ENCODE measurements at places on chromosomes 11 and 22.
A peak's percentile ranks its signal among the peaks of the same experiment; 100 is the strongest.

GRCh38 chr22:47393191-47393590 is 630.7 kb downstream of the TBC1D22A start:
- no peak for DNase-seq

- DNase-seq, result no peak
These were observed 4.4 kb upstream of the DDX17 start for GRCh38 chr22:38510416-38510970.

DNA sequence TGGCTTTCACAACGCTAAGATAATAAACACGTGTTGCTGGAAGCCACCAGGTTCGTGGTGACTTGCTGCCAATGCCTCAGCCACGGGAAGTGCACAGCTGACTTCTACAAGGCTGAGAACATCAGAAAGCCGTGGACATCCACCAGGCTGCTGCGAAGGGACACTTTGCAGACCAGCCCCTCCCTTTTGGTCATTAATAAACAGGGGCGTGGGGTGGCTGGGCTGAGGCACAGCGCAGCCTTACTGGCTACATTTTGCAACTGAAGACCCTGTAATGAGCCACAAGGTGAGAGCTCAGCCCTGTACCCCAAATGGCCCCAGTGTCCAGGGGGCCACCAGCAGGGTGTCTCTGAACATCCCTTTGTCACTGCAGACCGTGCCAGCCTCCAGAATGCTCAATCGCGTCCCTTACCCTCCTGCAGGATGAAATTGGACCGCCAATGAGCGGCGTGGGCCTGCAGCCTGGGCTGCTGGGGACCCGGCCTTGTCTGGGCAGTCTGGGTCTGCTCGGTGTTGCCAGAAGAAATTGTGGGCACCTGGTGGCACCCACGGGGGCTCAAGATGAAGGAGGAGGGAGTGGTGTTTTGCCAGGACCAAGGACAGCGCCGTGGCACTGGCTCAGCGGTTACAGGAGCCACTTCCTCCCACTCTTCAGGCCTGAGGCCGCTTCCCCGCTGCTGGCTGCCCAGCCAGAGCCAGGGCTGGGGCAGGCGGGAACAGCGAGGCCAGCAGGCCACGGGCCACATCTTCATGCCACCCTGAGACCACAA is 181.9 kb downstream of the CTTN start:
- no peak for DNase-seq

- DNase-seq, result peak; percentile 19
These were observed at the start of gene ZNF215 for GRCh38 chr11:6926208-6927029. Gene ZNF215 (plus strand): TSS chr11:6926426. CDS start chr11:6932273, 5,847 bp downstream.

- DNase-seq, result no peak
These were observed 6.4 kb upstream of the TBC1D22A start for GRCh38 chr22:46756097-46756496.

- DNase-seq, result no peak
These were observed 18.7 kb downstream of the SCUBE2 start for GRCh38 chr11:9072626-9073176.

DNA sequence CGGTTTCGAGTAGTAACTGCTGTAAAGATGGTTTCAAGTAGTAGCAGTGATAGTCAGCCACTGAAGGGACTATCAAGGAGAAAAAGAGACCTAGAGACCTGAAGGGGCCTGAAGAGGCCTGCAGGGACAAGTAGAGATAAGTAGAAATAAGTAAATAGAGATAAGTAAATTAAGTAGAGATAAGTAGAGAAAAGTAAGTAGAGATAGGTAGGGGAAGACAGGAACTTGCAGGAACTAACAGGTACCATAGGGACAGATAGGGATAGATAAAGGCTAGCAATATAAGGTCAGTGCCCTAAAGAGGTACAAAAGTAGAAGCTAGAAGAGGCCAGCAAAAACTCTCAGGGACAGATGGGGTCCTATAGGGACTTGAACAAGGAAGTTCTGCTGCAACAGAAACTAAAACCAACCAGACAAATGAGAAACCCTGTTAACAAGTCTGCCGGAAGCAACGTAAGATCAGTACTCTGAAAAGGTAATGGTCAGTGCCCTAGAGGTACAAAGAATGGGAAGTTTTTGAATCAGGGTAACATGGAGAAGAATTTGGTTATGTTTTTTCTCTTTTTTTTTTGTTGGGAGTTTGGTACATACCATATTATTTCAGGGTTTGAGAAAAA is 9.6 kb upstream of the SC5D start:
- no peak for DNase-seq

DNA sequence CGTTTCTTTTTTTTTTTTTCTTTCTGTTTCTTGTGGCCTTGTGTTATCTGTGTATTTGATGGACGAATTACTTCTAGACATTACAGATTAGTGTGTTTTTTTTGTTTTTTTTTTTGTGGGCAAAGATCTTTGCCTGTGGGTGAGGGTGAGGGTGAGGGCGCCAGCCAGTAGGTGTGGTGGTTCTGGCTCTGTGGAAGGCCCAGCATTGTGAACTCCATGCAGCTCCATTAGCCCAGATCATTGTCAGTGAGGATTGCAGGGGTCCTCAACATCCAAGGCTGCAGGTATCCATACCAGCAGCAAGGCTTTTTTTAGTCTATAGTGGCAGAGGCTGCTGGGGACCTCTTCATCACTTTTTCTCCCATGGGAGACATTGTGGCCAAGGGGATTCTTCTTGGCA is 13.7 kb downstream of the BIRC2 start:
- DNase-seq, result peak; percentile 28

- no peak for DNase-seq
These were observed 8.1 kb upstream of the PLXNB2 start for GRCh38 chr22:50315289-50316113.

GRCh38 chr11:57161351-57161750 is 20.4 kb upstream of the LRRC55 start:
- DNase-seq, result no peak

DNA sequence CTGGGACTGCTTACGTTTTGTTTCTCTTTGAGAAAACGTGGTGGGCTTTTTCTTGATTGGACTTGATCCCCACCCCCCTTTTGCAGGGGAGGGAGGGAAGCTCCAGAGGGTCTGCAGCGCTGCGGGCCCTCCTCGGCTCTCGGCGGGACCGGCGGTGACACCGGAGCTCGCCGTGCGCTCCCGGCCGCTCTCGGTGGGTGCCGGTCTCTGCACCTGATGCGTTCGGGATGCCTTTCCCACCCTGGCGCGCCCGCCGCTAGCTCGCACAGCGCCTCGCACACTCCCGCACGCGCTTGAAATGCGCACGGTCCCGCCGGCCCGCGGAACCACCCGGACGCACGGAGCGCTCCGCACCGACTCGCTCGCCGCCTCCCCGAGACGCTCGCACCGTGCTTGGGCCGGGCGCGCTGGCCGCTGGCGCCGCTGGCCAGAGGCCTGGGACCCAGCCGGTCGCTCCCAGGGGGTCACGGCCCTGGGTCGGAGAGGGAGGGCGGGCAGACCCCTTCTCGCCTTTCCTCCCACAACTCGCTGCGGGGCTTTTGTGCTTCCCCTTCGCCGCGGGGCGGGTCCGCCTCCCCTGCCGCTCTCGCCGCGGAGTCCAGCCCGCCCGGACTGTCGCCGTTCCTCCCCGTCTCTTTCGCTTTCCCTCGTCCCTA is 1.0 kb downstream of the ZBTB16 start:
- no peak for DNase-seq

- DNase-seq, result no peak
These were observed 94.6 kb downstream of the DEPDC5 start for GRCh38 chr22:31848411-31848810.

DNA sequence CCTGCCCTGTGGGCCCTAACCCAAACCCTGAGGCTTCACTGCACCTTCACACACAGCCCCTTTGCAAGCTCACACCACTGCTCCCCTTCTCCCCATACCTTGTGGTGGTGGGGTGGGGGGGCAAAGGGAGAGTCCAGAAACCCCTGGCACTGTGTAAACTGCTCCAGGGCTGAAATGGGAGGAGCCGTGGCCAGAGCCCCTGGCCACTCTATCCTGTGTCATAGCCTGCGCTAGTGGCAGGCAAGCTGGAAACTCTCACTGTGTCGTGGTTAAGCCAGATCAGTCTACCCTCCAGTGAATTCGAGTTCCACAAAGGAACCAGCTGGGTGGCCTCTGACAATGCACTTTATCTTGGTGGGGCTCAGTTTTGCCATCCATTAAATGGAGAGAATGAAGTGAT is 8.4 kb upstream of the SYT13 start:
- DNase-seq, result no peak

DNA sequence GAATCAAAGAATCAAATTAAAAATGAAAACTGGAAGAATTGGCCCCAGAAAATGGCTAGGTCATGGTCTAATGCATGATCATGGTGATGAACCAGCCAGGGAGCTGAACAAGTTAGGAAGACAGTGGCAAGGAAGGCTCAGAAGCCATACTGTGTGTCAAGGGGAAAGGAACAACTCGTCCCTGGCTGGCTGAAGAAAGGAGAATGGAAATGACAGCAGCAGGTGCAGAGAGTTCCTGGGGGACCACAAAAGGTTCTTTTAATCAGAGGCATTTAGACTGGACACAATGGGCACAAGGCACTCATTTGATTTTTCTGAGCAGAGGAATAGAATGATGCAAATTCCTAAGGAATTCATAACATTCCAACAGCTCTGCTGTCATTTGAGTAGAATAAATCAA is 209.9 kb downstream of the LARGE1 start:
- no peak for DNase-seq

DNA sequence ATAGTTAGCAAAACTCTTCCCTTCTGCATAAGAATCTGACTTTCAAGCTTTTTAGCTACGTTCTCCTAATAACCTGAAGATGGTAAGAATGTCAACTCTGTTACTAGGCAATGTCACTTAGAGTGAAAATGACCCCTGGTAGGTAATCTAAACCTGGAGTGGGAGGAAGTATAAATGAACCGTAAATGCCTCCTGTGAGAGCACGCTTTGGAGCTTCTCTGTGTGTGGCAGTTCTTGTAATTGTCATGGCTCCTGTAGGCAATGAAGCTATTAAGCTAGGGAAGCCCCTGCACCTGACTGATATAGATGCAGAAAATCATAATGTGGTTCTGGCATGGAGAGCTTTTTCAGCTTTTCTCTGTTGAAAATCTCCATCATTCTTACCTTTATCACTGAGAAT is 29.4 kb downstream of the CALCA start:
- DNase-seq, result no peak

- no peak for DNase-seq
These were observed 14.6 kb downstream of the MRGPRD start for GRCh38 chr11:68965901-68966853.

DNA sequence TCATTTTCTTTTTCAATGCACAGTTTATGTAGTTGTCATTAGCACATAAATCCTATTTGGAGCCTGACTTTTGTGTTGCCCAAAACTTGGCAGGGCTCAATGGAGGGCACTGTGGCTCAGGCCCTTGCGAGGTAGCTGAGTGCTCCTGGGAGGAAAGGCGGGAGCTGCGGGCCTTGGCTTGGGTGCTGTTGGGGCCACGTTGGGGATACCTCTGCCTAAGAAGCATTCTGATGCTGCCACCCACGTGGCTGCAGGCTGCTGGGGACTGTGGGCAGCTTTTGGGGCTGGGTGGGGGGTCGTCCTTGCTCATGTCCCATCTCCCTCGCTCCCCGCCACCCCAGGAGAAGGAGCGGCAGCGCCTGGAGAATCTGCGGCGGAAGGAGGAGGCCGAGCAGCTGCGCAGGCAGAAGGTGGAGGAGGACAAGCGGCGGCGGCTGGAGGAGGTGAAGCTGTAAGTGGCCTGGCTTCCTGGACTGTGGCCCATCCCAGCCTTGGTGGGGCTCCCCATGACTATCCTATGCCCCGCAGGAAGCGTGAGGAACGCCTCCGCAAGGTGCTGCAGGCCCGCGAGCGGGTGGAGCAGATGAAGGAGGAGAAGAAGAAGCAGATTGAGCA is 20.9 kb downstream of the INCENP start:
- DNase-seq, result no peak

DNA sequence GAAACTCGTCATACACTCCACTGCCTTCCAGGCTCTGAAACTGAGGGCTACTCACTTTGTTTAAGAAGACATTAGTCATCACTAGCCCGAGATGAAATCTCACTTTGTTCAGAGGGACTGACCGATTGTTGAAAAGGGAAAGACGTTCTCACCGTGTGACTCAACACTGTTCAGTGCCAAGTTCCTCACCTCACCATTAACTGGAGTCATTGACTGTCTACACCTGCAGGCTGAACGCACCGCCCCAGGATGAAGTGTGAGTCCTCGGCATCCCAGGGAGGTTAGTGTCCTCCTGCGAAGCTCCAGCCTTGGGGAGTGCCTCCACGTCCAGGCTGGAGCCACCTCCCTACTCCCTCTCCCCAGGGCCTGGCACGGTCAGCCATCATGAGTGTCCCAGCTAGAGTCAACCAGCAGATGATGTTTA is 30.4 kb downstream of the FADD start:
- no peak for DNase-seq

DNA sequence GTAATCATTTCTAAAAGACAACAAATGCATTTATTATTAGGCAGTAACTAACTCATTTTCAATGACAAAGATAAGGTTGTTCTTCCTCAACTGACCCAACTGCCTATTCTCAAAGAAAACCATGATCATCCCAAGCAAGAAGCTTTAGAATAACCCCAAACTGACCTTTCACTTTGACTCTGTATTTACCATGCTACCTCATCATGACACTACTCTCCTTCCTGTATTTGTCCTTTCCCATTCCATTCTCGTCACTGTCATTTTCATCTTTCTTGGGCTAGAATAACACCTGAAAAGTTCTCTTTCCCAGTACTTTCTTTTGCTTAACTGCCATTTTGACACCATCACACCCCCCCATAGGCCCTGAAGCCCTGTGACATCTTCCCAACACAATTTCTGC is 48.3 kb downstream of the TCF20 start:
- DNase-seq, result no peak

DNA sequence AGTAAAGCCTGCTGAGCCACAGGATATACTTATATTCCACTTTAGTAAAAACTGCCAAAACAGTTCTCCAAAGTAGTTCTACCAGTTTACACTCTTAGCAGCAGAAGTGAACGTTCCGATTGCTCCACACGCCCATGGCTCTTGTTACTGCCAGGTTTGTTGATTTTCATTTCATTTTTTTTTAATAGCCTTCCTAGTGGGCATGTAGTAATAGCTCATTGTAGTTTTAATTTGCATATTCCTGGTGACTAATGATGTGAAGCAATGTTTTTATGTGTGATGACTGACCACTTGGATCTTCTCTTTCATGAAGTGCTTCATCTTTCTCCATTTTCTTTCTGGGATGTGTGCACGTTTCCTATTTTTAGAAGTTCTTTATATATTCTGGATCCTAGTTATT is 4.8 kb upstream of the C11orf97 start:
- DNase-seq, result no peak

GRCh38 chr11:46917762-46918082 is 628 bp downstream of the LRP4 start:
- no peak for DNase-seq

DNA sequence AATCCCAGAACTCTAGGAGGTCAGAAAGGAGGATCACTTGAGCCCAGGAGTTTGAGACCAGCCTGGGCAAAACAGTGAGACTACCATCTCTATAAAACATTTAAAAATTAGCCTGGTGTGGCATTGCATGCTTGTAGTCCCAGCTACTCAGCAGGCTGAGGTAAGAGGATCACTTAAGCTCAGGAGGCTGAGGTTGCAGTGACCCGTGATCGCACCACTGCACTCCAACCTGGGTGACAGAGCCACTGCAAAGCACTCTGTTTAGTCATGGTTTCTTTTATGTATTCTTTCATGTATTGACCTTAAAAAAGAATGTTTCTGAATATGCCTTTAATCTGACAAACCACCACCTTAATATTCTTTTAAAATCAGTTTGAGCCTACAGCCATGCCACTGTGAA is 52.2 kb downstream of the BIRC2 start:
- no peak for DNase-seq

GRCh38 chr11:108468478-108468864 is 1.1 kb upstream of the C11orf65 start:
- DNase-seq, result no peak
